Erythroblast (primary cell): ENCODE measurements at places on chromosomes 13 and 19.

DNA sequence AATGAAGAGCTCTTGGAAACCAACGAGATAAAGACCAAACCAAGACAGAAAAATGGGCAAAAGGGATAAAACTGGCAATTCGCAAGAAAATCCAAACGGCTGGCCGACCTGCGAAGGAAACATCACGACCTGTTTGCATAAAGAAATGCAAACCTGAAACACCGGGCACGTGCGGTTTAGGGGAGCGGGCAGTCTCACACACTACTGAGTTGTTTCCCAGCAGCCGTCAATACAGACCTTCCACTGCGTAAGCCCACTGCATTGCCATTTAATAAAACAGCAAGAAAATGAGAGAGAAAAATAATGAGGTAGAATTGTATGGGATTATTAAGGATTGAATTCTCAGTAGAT, 642 bp upstream of the PEG3 start:
- no peak for DNase-seq

DNA sequence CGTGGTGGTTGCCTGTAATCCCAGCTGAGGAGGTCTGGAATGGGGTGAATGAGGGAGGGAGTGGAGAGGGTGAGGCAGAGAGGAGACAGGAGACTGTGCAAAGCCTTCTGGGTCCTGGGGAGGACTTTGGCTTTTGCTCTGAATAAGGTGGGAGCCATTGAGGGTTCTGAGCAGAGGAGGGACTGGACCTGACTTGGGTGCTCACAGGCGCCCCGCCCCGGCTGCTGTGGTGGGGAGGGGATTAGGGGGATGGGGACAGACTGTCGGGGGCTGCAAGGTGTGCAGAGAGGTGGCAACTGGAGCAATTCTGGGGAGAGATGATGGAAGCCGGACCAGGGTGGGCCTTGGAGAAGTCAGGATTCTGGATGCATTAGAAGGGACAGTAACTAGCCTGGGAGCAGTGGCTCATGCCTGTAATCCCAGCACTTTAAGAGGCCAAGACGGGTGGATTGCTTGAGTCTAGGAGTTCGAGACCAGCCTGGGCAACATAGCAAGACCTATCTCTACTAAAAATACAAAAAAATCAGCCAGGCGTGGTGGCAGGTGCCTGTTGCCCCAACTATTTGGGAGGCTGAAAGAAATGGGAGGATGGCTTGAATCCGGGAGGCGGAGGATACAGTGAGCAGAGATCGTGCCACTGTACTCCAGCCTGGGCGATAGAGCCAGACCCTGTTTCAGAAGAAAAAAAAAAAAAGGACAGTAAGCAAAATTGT, 16.1 kb upstream of the NANOS3 start:
- no peak for DNase-seq

DNA sequence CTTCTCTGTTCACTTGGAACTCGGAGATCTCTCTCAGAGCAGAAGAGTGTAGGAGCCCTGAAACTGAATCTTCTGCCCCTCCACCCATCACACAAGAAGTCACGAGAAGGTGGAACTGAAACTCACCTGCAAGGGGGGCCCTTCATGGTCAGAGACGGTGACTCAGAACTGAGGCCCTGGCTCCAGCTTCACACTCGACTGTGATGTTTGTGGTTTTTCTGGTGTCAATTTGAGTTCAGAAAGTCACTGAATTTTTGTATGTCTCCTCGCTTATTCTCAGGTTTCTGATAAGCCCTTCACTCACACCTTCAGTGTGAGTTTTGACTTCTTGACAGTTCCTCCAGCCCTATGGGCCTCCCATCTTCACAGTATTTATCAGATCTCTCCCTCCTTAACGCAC, 23.1 kb downstream of the SIGLEC5 start:
- no peak for DNase-seq

- no peak for DNase-seq
These were observed 331.1 kb upstream of the KLF12 start for GRCh38 chr13:74465271-74465670.

DNA sequence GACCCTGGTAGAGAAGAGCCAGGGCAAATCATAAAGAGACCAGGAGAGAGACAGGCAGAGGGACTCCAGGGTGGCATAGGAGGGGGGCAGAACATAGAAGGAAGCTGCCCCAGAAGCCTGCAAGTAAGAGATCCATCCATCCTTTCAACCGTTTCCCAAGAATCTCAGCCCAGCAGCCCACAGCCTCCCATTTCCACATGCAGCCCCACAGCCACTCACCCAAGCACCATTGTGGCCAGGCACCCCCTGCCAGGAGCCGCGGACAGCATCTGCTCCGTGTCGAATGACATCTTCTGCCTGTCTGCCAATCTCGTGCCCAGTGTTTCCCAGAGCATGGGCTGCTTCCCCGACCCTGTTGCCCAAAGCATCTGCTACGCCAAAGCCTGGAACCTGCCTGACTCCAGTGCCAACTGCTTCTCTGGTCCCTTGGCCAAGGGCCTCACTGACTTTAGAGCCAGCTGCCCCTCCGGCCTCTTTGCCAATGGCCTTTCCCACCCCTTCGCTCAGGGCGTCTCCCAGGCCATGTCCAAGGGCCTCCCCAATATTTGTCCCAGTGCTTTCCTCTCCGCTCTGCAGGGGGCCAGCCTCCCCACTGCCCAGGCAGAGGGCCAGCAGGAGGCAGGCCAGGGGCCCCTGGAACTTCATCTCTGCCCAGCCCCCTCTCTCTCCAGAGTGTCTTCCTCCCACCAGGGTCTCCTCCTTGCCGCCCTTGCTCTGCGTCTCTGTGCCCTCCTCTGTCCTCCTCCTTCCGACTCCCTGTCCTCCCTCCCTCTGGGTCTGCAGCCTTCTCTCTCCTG, 420 bp downstream of the DMKN start:
- DNase-seq: no peak

- no peak for DNase-seq
These were observed 93.5 kb downstream of the ATP11A start for GRCh38 chr13:112783135-112783977.

DNA sequence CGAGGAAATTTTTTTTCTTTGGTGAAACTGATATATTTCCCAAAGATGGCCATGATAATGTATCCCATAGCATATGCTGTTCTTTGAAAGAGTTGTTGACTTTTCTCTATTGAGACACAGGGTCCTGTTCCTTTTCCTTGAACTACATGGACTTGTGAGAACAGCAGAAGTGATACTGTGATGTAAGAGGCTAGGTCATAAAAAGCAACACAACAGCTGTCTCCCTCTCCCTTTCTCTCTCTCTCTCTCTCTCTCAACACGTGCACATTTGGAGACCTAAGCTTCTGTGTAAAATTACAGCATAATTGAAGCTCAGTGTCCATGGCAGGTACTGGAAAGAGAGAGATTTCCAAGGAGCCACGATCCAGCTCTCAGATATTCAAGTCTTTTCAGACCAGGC, 1712.4 kb downstream of the EFNB2 start:
- DNase-seq: no peak

GRCh38 chr13:107832500-107833100, 382.7 kb downstream of the LIG4 start:
- no peak for DNase-seq

DNA sequence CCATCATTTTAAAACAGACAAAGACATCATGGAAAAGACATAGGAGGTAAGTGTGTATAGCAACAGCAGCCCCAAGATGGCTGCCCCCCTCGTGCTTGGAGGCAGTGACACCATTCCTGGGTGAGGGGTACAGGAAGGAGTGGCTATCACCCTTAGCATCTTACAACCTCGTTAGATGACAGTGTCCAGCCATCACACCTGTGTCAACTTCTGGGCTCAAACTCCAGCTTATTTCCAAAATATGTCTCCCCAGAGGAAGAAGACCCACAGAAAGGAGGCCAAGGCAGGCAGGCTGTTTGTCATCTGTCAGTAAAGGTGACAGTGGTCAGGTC, 27.5 kb downstream of the EPS15L1 start:
- DNase-seq: no peak

GRCh38 chr13:98945863-98946605, 31.8 kb downstream of the DOCK9 start:
- DNase-seq: no peak

DNA sequence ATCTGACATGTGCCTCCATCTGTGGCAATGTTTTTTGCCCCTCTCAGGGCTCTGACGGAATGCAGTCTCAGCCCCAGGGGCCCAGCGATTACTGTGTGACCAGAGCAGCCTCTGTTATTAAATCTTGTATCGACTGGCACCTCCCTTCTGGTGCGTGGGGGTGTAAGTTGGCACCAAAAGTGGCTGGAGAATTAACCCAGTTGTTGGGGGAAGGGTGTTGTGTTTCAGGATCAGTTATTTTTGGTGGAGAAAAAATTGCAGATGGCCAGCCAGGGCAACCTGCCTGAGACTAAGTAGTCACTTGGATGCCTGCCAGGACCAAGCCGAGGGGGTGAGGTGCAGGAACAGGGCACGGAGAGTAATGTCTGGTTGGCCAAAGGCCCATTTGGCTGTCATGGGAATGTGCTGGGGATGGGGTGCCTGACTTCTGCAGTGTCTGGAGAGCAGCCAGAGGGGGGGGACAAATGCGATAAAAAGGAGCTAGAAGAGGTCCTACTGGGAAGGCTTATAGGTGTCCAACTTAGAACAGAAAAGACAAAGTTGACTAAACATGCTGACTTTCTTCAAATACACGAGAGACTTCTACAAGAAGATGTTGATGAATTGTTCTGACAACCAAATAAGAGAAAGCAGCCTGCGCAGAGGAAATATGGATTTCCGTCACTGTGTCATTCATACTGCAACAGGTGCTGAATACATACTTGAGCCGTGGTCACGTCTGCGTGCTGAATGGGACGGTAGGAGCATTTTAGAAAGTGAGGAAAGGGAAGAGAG, 69.8 kb downstream of the SIAH3 start:
- no peak for DNase-seq

DNA sequence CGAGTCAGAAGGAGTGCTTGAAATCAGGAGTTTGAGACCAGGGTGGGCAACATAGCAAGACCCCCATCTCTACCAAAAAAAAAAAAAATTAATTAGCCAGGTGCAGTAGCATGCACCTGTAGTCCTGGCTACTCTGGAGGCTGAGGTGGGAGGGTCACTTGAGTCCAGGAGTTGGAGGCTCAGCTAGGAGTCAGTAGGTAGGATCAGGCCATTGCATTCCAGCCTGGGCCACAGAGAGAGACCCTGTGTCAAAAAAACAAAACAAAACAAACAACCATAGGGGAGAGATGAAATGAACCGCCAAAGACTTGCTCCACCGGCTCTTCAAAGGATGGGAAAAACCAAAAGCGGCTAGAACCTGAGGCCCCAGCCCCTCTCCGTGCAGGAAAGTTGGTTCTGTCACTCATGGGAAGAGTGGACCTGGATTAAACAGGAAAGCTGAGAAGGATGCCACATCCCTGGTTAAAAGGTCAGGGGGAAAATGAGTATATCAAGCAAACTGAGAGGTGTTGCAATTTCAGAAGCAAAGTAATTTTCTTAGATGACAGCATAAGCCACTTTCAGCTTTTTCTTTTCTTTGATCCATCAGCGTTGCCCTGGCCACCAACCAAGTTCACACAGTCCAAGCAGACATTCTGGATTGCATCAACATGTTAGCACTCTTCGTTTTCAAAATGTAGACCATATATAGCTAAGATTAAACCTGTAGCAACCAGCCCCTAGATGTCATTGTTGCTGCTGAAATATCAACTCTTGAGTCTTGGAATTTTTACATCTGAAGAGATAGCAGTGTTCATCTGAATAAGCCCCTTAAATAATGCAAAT, 8.9 kb upstream of the ZNF507 start:
- DNase-seq: no peak

DNA sequence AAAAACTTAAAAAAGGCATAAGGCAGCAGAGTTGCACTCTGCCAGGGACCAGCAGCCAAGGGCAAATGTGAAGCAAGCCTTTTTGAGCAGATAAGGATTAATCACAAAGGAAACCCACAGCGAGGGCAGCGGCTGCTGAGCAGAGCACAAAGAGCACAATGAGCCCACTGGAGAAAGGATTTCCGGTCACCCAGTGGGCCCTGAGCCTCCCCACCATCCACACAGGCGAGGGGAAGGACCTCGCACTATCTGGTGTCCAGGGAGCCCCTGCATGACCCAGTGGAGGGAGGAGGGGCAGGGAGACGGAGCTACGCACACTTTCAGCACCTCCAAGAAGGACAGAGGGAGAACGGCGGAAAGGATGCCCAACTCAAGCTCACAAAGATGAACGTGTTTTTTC, 40.0 kb downstream of the COL4A1 start:
- no peak for DNase-seq

GRCh38 chr13:71632206-71632605, 234.8 kb downstream of the DACH1 start:
- no peak for DNase-seq

GRCh38 chr13:33743438-33744368, 74.2 kb upstream of the RFC3 start:
- no peak for DNase-seq

GRCh38 chr19:29819300-29819699, 7.5 kb downstream of the CCNE1 start:
- DNase-seq: no peak

GRCh38 chr13:95955255-95955654, 97.9 kb downstream of the UGGT2 start:
- DNase-seq: no peak

GRCh38 chr13:27971236-27971645, 2.1 kb upstream of the CDX2 start:
- DNase-seq: no peak

- no peak for DNase-seq
These were observed 31.5 kb downstream of the CCDC8 start for GRCh38 chr19:46381756-46382345.

GRCh38 chr19:45130236-45130635, 30.5 kb downstream of the NKPD1 start:
- no peak for DNase-seq

- no peak for DNase-seq
These were observed 25.5 kb downstream of the FAM187B start for GRCh38 chr19:35202722-35203688.

GRCh38 chr19:16372065-16372915, 47.7 kb downstream of the KLF2 start:
- DNase-seq: no peak

GRCh38 chr13:111337741-111338140, 17.3 kb downstream of the TEX29 start:
- DNase-seq: no peak

DNA sequence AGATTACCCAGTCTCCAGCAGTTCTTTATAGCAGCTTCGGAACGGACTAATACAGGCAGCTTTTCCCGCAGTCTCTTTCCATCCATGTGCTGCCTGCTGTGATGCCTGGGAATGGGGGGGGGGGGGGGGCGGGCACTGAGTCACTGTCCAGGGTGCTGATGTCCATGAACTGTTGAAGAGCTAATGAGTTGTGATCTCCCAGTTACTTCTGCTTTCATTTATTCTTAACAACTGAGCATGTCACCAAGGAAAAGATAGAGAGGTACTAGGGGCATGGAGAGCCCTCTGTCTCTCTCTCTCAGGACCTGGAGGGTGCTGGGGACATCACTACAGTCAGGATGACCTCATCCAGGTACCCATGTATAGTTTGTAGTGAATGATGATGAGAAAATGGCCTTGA, 20.3 kb upstream of the CEACAM1 start:
- no peak for DNase-seq

DNA sequence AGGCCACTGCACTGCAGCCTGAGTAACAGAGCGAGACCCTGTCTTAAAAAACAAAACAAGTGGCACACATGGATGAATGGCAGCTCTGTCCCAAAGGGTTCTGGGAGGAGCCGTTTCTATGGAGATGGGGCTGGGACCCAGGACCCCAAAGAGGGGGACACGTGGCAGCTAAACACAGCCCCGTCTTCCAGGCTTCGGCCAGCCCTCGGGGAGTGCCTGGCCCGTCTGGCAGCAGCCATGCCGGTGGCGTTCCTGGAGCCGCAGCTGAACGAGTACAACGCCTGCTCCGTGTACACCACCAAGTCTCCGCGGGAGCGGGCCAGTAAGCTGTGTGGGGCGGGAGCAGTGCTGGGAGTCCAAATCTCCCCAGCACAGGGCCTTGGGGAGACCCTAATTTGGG, 82.4 kb downstream of the RYR1 start:
- no peak for DNase-seq
